ENCODE measurements at places on chromosomes 1 and 21.

GRCh38 chr1:205061665-205062069, 18.7 kb downstream of the CNTN2 start:
- H3K27ac ChIP-seq, result no peak overlapping the region
- no peaks in the 10 kb centered on the region for H3K27me3 ChIP-seq

DNA sequence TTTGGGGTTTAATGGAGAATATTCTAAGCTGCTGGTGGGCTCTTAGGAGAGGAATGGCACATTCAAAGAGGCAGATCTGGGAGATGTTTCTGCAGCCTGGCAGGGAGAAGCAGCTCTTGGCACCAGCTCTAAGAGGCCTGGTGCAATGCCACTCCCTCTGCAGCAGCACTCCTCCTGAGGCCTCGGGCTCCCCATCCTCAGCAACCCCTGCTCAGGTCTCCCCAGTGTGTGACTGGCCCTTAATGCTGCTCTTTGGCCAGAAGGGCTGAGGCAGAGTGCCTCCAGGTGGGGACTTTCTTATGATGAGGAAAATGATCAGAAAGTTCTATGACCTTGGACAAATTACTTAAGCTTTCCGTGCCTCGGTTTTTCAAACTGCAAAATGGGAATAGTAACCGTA, 55.5 kb downstream of the MAB21L3 start:
- peaks cover 28% of the 10 kb centered on the region for H3K27me3 ChIP-seq
- no peak for DNase-seq
- H3K36me3 ChIP-seq, result no peaks in the 10 kb centered on the region
- H3K4me1 ChIP-seq, result peaks cover 24% of the 10 kb centered on the region
- no peak overlapping the region for H3K27ac ChIP-seq
- H3K4me3 ChIP-seq, result no peak overlapping the region

DNA sequence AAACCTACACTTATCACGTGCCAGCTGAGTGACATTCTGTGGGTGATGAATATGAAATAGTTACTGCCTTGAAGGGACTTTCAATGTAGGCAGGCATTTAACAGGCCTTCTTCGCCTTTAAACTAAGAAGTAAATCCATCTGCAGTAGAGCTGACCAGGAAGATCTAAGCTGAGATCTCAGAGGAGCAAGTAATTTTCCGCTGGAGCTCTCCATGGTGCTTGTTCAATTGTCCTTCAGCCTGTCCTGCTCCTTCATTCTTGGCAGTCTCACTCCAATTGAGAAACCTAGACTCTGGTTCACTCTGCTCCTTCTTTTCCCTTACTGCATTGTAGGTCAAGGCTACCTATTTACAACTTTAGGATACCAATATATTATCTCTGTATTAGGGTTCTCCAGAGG, 183.5 kb downstream of the HMCN1 start:
- DNase-seq, result peak; percentile 42
- H3K27ac ChIP-seq, result no peak overlapping the region
- H3K36me3 ChIP-seq, result no peaks in the 10 kb centered on the region
- H3K4me3 ChIP-seq, result no peak overlapping the region

DNA sequence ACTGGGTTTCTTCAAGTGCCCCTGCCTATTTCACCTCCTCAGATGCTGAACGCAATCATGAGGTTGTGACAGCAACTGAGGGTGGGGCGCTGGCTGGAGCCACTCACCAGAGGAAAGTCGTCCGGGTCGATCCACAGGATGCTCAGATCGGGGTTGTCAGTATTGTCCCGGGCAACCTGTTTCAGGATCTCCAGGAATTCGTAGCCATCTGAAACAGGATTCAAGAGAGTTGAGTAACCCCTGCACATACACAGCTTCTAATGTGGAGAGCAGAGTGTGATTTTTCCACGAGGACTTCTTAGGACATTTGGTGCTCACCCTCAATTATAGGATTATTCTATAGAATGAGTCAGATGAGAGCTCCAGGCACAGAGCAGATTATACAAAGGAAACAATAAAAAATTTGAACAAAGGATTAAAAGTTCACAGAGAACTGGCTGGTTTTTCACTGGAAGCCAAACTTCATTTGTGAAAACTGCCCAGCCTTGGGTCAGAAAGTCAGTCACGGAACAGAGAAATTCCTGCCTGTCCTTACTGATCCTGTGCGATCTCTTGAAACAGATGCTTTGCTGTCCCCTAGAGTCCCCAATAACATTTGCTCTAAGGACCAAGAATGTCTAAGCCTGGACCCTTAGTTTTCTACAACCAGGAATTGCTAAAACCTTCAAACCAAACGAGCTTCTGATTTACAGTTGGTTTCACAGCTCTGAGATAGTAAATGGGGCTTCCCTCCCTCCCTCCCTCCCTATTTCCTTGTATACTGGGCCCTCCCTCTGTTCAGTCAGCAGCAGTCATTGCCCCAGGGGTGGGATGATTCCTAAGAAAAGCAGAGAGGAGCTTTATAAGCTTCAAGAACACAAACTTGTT, 63.2 kb downstream of the CASQ2 start:
- H3K4me1 ChIP-seq, result no peaks in the 10 kb centered on the region
- H3K4me3 ChIP-seq, result no peak overlapping the region
- H3K27me3 ChIP-seq, result no peaks in the 10 kb centered on the region

- H3K36me3 ChIP-seq, result no peaks in the 10 kb centered on the region
- peaks cover 12% of the 10 kb centered on the region for H3K4me1 ChIP-seq
- no peaks in the 10 kb centered on the region for H3K27me3 ChIP-seq
- no peak overlapping the region for H3K4me3 ChIP-seq
Observed at GRCh38 chr1:51564124-51564523, 45.1 kb upstream of the EPS15 start.

DNA sequence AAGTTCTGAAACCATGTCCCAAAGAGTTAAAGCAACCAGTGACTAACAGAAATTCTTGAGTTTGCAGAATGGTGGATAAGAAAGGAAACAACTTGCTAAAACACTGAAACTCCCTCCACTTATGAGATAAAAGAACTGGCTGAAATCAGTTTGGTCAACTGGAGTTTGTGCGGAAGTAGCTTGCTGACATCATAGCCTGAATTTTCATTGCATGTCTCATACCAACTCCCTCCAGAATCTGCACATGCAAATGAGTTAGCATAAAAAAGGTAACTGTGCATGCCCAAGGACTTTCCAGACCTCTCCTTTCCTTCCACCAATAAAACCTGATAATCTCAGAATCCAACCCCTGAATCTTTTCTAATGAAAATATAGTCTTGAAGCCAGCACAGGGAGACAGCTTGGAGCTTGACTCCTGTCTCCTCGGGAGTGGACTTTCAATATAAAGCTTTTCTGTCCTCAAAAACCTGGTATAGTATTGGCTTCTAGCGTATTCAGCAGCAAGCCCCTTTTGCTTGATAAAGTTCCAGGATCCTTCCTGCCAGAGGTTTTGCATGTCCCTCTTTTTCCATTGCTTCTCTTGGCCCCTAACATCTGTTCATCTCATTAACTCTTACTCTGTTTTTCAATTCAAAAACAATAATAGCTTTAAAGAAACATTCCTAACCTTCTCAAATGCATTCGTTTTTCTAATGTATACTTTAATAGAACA, 785.8 kb upstream of the ADGRL4 start:
- H3K27me3 ChIP-seq, result no peaks in the 10 kb centered on the region
- no peaks in the 10 kb centered on the region for H3K4me1 ChIP-seq
- DNase-seq, result no peak
- no peak overlapping the region for H3K27ac ChIP-seq
- H3K4me3 ChIP-seq, result no peak overlapping the region

DNA sequence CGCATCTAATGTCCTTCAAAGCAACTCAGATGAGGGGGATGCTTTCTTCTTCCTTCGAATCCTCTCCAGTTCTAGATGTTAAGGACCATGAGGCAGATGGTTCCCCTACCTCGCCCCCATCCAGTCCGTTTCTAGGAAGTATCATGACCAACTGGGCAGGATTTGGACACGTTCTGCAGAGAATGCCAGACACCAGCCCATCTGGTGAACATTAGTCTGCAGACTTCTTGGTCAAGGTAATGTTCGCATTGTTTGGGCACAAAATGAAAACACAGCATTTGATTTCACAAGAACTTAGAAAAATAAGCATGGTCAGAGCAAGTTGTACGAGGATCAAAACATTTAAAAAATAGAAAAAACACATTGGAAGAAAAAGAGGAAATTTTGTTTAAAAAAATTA, 25.4 kb upstream of the ADARB1 start:
- H3K4me1 ChIP-seq, result peaks cover 18% of the 10 kb centered on the region
- H3K36me3 ChIP-seq, result 0 out of 2 replicates have a peak, but pooled peaks cover 3% of the 10 kb centered on the region
- H3K4me3 ChIP-seq, result no peak overlapping the region
- DNase-seq, result no peak
- H3K27me3 ChIP-seq, result peaks cover 15% of the 10 kb centered on the region

DNA sequence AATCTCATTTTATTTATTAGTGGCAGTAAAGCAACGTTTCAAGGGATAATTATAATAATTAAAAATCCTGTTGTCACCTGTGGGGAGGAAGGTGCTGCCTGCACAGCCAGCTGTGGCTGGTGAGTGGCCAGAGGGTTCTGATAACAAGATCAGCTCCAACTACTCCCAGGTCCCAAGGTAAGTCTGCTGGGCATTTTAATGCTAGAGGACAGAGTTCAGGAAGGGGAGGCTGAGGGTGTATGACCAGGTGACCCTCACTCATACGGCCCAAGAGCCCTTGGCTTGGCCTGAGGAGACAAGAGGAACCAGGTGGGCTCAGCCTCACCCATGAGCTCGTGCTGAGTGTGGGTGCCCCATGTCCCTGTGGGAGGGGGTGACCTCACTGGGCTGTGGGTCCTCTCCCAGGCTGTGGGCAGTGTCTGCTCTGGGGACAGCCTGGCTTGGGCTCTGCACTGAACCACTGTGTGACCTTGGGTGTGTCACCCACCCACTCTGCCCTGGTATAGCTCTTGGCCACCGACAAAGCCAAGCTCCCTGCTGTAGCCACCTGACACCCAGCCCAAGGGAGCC, 223.8 kb downstream of the PTPRU start:
- H3K4me1 ChIP-seq, result peaks cover 10% of the 10 kb centered on the region
- DNase-seq, result no peak
- H3K4me3 ChIP-seq, result no peak overlapping the region
- H3K36me3 ChIP-seq, result peaks cover 13% of the 10 kb centered on the region
- H3K27me3 ChIP-seq, result no peaks in the 10 kb centered on the region

DNA sequence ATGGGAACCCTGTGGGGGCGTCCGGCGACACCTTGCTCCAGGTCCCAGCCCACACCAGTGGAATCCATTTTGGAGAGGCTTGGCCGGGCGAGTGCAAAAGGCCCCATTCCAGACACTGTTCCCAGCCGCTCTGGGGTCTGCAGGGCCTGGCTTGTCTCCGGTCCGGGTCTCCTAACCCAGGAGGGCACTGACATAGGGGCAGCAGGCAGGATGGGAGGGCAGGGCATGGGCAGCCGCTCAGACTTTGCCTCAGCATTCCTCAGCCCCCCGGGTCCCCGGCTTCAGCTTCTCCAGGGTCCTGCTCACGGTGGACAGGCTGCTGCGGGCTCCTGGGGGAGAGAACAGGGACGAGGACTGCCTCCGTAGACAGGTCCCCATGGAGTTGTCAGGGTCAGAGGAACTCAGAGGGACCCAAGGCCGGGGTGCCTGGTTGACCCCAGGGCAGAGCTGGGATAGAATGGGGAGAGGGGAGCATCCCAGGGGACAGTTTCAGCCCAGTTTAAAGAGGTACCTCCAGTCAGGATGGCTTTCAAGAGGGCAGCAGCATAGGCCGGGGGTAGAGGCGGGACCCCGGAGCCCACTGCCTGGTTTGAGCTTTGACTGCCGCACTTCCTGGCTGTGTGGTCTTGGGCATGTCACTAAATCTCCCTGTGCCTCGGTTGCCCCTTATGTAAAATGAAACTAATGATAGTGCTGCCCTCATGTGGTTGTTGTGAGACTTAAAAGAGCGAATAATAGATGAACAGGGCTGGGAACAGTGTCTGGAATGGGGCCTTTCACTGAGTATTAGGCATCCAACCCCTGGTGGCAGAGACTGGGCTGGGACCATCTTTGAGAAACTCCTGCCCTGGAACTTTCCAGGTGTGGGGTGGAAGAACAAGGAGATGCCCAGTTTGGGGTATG, 3.7 kb downstream of the KNCN start:
- no peak overlapping the region for H3K27ac ChIP-seq
- H3K27me3 ChIP-seq, result peaks cover 47% of the 10 kb centered on the region
- peaks cover 34% of the 10 kb centered on the region for H3K4me1 ChIP-seq
- no peaks in the 10 kb centered on the region for H3K36me3 ChIP-seq
- no peak for DNase-seq
- H3K4me3 ChIP-seq, result no peak overlapping the region

DNA sequence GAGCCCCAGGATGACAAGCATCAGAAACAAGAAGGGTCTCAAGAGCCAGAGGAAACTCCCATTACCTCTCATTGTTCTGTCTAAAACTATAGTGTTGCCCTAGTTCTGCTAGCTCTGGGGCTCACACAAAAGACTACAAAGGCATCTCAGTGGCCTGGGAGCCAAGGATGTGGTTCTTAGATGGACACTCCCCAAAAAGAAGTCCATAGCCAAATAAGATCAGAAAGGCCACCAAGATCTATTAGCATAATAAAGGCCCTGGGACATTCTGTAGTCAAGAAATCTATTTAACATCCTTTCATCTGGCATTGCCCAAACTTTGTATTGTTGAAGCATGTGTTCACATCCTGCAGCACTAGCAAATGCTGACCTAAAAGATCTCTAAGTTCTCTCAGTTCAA, 99.5 kb downstream of the EDEM3 start:
- no peak for DNase-seq
- peaks cover 3% of the 10 kb centered on the region for H3K27me3 ChIP-seq
- no peaks in the 10 kb centered on the region for H3K36me3 ChIP-seq
- no peak overlapping the region for H3K4me3 ChIP-seq

GRCh38 chr1:22778862-22779520, 68.4 kb downstream of the EPHB2 start:
- no peaks in the 10 kb centered on the region for H3K36me3 ChIP-seq
- peaks cover 22% of the 10 kb centered on the region for H3K4me1 ChIP-seq
- no peak for DNase-seq
- no peak overlapping the region for H3K27ac ChIP-seq
- H3K4me3 ChIP-seq, result no peak overlapping the region

DNA sequence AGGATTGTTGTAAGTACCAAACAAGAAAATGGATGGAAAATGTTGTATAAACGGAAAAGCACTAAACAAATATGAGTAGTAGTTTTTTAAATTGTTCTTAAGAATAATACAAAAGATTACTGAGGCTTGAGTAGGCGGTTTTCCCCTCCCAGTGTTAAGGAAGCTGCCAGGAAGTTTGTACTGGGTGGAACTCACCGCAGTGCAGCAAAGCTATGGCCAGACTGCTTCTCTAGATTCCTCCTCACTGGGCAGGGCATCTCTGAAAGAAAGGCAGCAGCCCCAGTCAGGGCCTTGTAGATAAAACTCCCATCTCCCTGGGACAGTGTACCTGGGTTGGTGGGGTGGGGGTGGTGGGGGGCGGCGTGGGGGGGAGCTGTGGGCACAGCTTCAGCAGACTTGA, 58.7 kb downstream of the XCL2 start:
- H3K27me3 ChIP-seq, result no peaks in the 10 kb centered on the region
- no peak for DNase-seq
- peaks cover 20% of the 10 kb centered on the region for H3K4me1 ChIP-seq
- no peak overlapping the region for H3K4me3 ChIP-seq

- no peak for DNase-seq
- peaks cover 21% of the 10 kb centered on the region for H3K4me1 ChIP-seq
- no peaks in the 10 kb centered on the region for H3K27me3 ChIP-seq
Observed at GRCh38 chr1:183239220-183239742, 53.2 kb downstream of the LAMC2 start.

- H3K36me3 ChIP-seq, result no peaks in the 10 kb centered on the region
- H3K27ac ChIP-seq, result peak overlapping the region; percentile 38
Observed at GRCh38 chr1:180165509-180166435, 11.1 kb downstream of the QSOX1 start.

GRCh38 chr21:26469789-26470188, 103.3 kb downstream of the CYYR1 start:
- H3K27ac ChIP-seq, result no peak overlapping the region
- no peak for DNase-seq
- H3K36me3 ChIP-seq, result peaks cover 13% of the 10 kb centered on the region
- no peaks in the 10 kb centered on the region for H3K4me1 ChIP-seq
- no peaks in the 10 kb centered on the region for H3K27me3 ChIP-seq

- no peak for DNase-seq
- no peak overlapping the region for H3K4me3 ChIP-seq
- H3K27me3 ChIP-seq, result peaks cover 40% of the 10 kb centered on the region
Observed at GRCh38 chr1:223140611-223141405, 2.2 kb downstream of the TLR5 start.

Measured in WTC11 (cell line).